ENCODE measurements at places on chromosomes 3 and 15. TPM values are rescaled to one million over a fixed set of nuclear protein-coding genes. Genes with fewer than 3 reads are reported as not detected.

GRCh38 chr3:181300033-181300432 is 310.5 kb upstream of the DNAJC19 start:
- no peak for DNase-seq

ARGFX gene
- total RNA-seq, result not detected

DNA sequence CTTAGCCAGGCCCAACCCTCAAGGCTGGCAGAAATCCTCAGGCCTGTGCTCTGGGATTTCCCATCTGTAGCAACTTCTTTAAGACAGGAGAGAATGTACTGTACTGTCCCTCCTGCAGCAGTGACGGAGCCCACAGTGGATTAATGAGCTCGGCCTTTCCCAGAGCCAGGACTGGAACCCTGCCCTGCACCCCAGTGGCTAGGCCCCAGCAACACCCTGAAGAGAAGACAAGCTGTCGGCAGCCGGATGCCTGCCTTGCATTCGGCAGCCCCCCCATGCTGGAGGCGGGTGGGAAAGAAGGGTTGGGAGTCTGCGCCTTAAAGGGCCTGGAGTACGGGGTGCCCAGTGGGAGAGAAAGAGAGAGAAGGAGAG is 32.0 kb downstream of the KLHL25 start:
- DNase-seq, result no peak

TAGLN3 gene
- total RNA-seq, result 19.1 TPM

CFAP100 gene
- total RNA-seq, result not detected

SPATA12 gene
- total RNA-seq, result 0.10 TPM

ATP13A5 gene
- not detected for total RNA-seq

KBTBD13 gene
- total RNA-seq, result not detected

COL8A1 gene
- total RNA-seq, result 241 TPM

PLXNA1 gene
- total RNA-seq, result 23.3 TPM

DNA sequence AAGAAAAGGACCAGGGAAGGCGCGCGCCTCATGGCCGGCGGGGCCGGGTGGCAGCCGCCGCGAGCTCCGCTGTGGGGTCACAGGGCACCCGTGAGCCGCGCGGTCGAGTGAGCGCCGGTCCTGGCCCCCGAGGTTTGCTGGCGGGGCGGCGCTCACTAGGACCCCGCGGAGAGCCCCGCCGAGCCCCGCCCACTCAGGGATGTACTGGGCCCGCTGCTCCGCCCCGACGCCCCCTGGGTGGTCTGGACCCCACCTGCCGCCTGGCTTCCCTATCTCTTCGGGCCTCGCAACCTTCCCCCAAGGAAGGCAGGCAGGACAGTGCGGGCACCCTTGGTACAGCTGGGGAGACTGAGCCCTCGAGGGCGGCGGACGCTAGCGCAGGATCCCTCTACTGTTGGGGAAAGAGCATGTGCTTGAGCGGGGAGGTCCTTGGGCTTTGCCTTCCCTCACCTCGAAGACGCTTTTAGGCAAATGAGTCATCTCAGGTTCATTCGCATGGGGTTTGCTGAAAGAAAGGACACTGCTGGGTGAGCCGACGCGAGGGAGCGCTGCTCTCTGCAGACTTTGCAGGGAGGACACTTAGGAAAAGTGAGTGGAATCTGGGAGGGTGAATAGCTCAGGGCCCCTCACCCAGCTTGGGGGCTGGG is at the start of gene CHRNB4:
Gene CHRNB4 (minus strand): TSS at position 109 of the 647 bp plus-strand sequence. CDS start 77 bp downstream, at position 32.
- DNase-seq, result peak; percentile 58

GRCh38 chr15:61159901-61160300 is 69.2 kb downstream of the RORA start:
- no peak for DNase-seq

- no peak for DNase-seq
These were observed 163.7 kb upstream of the TP63 start for GRCh38 chr3:189467451-189467850.

- peak; percentile 21 for DNase-seq
These were observed 75.7 kb downstream of the TRIM69 start for GRCh38 chr15:44812029-44812517.

CCR5 gene
- total RNA-seq, result not detected

- no peak for DNase-seq
These were observed 40.0 kb downstream of the ATG7 start for GRCh38 chr3:11312166-11312565.

All from renal cortical epithelial cell (primary cell).